ENCODE measurements at places on chromosomes 16 and 17.

- no peak for DNase-seq
Measured at GRCh38 chr17:56506349-56506748, 87.2 kb upstream of the NOG start.

GRCh38 chr17:50589095-50589705 is 28.7 kb downstream of the CACNA1G start:
- DNase-seq: no peak

- no peak for DNase-seq
Measured at GRCh38 chr16:54331241-54332002, 44.8 kb upstream of the IRX3 start.

DNA sequence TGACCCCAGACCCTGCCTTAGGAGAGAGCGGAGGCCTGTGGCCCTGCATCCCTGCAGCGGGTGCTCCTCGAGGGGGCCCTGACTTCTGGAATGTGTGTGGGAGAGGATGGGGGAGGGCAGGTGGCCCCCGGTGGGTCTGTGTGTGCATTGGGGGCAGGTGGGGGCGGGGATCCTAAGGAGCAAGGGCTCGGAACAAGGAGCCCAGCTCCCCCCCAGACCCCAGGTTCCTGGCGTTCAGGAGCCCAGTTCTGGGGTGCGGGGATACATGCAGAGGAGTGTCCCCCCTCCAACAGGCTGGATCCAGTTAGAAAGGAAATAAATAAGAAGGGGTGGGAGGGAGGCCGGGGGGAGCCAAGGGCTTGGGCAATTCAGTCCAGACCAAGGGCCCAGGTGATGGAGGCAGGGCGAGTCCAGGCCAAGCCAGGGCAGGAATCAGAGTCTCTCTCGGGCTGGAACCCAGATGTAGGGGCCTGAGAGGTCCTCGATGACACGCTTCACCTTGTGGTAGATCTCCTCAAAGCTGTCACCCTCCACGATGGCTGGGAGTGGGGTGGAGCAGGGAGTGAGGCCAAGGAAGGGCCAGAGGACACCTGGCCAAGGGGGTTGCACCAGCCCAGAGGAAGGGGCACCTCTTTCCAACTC is 11.2 kb upstream of the ASGR1 start:
- DNase-seq: no peak

GRCh38 chr16:20944861-20945574 is 44.4 kb downstream of the LYRM1 start:
- peak; percentile 40 for DNase-seq

DNA sequence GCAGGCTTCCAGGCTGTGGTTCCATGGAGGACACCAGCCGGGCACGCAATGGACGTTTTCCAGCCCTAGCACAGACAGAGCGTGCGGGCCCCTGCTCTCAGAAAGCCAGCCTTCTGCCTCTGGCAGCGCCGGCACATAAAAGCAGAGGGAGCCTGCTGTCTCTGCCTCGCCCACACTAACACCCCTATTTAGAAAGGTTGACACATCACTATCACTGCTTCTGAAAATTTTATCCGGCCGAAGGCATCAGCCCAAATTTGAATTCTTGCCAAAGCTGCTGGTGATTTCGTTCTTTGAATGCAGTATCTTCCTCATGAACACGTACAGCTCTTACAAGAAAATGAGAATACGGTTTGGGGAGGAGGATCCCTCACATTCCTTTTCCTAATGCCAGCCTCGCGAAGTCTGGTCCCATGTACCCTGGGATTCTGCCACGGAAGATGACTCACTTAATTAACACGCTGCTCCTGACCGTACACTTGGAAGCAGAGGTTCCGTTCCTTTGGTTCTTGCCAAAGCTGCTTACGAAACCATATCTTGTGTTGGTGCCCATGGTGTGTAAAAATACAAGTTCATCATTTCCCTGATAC is 1.3 kb upstream of the RAB11FIP3 start:
- DNase-seq: no peak

DNA sequence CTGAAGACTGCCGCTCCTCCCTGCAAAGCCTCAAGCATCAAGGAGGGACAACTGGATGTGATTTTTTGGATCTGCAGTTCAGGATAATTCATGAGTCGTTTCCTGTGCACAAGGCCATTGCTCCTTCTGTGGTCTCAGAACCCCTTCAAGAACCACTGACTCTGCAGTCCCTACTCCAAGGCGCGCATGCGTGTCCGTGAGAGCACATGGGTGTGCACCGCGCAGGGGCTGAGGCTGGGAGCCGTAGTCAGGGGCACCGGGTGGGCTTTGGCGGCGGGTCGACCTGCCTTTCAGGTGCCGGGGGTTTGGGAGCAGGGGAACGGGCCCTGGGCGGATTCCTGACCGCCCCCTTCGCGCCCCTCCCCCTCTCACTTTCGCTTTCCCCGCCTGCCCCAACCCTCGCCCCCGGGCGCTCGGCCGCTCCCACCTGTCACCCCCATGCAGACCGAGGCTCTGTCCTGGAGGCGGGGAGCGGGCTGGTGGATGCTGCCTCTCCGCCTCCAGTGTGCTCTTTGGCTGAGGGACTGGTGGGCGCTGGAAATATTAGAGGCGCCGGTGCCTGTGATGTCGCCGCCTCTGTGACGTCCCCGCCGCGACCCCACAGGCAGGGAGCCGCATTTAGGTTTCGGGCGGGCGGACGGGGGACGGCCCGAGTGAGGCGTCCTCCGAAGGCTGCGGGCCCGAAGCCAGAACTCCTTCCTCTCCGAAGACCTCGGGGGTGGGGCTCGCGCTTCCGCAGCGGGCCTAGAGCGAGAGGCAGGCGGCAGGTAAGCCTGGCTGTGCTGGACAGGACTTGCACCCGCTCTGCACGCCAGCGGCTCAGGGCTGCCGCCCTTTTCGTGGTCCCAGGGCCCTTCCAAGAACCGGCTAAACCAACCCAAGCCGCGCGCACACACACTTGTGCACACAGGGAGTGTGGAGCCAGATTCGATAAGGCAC is at the start of gene SPATA32:
SPATA32 (minus strand) TSS at position 518 of the 939 bp plus-strand sequence; CDS start at position 440, 78 bp downstream.
- DNase-seq: peak; percentile 84

DNA sequence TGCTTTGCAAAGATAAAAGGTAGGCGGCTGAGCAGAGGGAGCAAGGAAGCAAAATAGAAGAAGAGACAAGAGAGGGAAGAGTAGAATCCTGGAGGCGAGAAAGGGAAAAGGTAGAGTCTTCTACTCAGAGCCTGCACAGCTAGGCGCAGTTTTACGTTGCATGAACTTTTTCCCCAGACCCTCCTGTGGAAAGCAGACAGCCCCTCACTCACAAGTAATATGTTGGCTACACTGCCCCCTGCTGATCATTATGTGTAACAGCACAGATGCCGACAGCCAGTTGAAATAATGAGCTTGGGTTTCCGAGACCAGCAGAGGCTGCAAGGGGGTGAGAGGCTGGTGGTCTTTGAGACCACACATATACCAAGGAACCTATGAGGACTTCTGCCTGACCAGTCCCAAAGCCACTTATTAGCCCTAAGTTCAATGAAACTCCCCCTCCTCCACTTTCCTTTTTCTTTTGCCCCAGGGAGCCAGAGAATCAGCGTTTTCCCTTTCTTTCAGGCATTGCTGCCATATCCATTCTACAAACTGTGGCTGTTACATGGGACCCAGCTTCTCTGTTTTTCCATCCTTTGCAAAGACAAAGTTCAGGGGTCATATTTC is 22.5 kb upstream of the CMTR2 start:
- DNase-seq: peak; percentile 17

- no peak for DNase-seq
Measured at GRCh38 chr17:1272701-1273100, 2.5 kb downstream of the BHLHA9 start.

All from stimulated activated naive CD8-positive, alpha-beta T cell treated with anti-CD3 and anti-CD28 coated beads, Interleukin-15, Interleukin-2, amounts not matched to agents 100 U/mL and 50 U/mL, for 24 hours (primary cell).